ENCODE measurements at places on chromosomes 6 and 20. TPM values are rescaled to one million over a fixed set of nuclear protein-coding genes. Genes with fewer than 3 reads are reported as not detected.

- no peak for DNase-seq
These were observed 366.2 kb downstream of the ZFAND3 start for GRCh38 chr6:38185752-38186151.

- peak; percentile 21 for DNase-seq
These were observed at the start of gene SALL4 for GRCh38 chr20:51802170-51802751. Gene SALL4, minus strand, starts transcription at chr20:51802521. Its CDS starts 113 bp downstream, at chr20:51802408.

GRCh38 chr6:44105146-44105545 is 22.1 kb downstream of the MRPL14 start:
- no peak for DNase-seq

DNA sequence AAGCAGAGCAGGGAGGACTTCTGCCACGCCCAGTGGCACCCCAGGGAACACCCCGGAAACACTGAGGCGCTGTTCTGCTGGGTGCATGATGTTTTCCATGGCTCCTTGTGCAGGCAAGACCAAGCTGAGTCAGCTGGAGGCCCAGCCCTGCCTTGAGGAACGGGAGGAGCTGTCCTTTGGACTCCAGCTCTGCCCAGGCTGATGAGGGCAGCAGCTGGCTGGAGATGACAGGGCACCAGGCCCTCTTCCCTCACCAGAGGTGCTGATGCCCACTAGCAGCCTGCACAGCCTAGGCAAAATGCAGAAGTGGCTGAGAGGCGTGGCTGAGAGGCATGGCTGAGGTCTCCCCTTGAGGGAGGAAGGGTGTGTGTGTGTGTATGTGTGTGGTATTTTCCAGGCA is 2.4 kb downstream of the C6orf132 start:
- no peak for DNase-seq

DNA sequence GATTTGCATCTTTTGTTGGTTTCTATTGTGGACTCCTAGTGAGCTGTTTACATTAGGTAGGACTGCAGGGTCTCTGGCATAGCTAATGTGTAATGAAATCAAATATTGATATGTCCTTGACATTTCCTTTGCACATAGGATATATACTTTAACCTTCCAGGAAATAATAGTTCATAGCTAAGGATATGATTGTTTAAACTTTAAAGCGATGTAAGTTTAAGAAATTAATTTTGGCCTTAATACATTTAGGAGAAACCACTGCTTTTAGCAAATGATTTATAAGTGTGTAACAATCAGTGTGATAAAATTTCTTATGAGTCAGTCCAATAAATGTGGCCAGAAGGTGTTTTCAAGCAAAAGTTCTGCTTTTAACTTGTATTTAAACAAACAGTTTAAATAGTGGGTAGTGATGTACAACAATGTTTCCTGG is 171.8 kb downstream of the HS3ST5 start:
- DNase-seq = no peak

DNA sequence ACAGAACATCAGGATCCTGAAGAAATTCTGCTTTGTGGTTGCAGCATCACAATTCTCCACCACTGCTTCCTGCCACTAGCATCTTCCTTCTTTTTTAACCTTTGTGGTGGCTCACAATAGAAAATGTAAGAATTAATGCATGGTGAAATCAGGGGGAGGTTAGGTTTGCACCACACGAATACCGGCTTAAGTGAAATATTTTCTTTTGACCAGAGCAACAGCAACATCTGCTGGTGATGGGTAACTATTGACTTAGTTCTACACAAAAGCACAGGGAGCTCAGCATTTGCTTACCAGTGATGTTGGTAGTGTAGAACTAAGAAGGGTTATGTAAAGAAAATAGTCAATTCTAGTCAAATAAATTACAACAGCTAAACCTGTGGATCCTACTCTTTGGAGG is 280.5 kb downstream of the SYNE1 start:
- DNase-seq = no peak

DNA sequence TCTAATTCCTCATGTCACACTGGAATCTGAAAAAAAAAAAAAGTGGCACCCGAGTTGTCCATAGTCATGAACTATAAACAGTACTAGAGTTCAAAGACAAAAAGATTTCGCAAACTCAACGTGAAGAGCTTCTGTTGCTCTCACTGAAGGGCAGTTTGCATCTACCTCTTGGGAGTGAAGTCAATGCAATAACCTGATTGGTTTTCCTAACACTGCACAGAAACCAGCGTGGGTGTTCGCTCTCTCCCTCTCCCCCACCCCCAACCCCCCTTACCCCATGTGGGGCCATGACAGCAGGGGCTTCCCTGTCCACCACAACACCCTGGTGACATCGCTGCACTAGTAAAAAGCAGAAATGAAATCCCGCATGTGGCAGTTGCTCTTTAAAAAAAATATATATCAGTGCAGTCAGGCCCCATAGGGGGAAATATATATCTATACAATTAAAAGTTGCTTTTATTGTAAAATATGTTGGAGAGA is 66.9 kb downstream of the GMPR start:
- no peak for DNase-seq

Gene CYB5R4
- total RNA-seq = 13.6 TPM

Gene ENPP4
- 5.7 TPM for total RNA-seq
